ENCODE measurements at places on chromosomes 16 and 17.

DNA sequence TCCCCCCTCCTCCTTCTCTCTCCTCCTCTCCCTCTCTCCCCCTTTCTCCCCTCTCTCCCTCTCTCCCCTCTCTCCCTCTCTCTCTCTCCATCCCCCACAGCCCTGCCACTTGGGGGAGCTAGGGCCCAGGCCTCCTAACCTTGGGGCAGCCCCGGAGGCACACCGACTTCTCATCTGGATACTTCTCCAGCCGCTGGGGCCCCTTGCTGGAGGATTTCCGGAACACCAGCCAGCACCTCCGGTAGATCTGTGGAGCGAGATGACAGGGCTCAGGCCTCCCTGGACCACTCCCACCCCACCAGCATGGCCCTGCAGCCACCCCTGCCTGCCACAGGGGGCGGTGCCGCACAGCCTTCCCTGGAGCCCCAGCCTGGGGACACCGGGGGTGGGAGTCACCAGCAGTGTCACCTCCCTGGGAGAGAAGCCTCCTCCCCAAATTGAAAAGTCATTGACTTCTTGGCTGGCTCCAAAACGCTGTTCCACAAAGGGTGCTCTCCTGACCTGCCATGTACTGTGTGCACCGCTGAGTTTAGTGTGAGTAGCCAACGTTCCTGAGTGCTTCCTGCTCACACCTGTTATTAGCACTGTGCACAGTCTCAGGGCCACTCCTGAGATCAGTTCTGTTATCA, 10.5 kb downstream of the DOK4 start:
- no peak for DNase-seq

GRCh38 chr16:70476272-70477020, 22.1 kb downstream of the FCSK start:
- DNase-seq = no peak

DNA sequence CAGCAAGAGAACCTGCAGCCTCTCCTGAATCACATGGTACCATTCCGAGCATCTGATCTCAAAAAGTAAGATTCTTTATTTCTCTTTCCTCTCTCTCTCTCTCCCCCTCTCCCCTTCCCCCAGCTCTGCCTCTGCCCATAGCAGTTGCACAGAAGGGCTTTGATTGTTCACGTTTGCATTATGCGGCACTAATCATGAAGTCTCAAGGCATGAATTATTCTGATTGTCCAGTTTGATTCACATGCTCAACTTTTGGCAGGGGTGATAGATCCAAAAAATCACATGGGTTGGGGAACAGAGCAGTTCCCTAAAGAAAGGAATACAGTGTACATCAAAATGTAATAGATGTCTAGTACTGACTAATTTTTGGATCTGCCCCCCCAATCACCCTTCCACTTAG, 380.0 kb upstream of the SOX9 start:
- no peak for DNase-seq

DNA sequence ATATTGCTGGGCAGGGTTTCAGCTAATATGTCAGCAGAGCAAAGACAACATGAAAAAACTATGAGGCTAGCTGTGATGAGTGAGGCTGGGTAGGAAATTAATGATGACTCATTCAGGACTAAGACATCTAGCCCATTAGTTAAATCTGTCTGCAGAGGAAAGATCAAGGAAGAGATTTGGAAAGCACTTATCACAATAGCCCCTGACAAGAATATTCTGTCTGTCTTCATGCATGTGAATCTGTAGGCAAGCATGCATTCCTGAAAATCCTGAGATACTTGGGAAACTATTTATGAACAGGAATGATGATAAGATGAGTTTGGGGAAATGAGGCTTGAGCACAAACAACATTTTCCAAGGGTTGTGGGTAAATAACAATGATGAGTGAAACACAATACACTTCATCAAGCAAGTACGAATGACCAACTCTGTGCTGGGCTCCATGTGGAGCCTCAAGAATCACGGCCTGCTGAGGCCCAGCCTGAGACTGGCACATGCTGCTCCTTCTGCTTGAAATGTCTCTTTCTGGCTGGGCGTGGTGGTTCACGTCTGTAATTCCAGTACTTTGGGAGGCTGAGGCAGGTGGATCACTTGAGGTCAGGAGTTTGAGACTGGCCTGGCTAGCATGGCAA, 96.5 kb upstream of the ASIC2 start:
- no peak for DNase-seq

DNA sequence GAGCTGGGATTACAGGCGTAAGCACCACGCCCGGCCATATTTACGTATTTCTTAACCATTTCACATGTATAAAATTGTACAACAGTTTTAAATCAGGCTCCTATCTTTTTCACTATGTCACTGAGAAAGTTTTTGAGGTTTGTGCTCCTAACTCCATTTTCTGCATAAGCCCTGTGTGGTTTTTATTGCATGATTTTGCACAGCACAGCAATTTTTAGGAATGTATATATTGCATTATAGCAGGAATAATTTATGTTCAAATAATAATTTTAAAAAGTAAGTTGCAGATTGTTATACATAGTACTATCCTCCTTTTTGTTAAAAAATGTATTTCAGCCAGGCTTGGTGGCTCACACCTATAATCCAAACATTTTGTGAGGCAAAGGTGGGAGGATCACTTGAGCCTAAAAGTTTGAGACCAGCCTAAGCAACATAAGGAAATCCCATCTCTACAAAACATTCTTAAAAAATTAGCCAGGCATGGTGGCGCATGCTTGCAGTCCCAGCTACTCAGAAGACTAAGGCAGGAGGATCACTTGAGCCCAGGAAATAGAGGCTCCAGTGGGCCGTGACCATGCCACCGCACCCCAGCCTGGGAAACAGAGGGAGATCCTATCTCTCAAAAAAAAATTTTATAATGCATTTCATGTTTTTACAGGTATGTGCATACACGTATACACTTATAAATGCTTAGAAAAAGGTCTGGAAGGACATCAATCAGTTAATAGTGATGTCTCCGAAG, 26.0 kb downstream of the SMG6 start:
- no peak for DNase-seq

DNA sequence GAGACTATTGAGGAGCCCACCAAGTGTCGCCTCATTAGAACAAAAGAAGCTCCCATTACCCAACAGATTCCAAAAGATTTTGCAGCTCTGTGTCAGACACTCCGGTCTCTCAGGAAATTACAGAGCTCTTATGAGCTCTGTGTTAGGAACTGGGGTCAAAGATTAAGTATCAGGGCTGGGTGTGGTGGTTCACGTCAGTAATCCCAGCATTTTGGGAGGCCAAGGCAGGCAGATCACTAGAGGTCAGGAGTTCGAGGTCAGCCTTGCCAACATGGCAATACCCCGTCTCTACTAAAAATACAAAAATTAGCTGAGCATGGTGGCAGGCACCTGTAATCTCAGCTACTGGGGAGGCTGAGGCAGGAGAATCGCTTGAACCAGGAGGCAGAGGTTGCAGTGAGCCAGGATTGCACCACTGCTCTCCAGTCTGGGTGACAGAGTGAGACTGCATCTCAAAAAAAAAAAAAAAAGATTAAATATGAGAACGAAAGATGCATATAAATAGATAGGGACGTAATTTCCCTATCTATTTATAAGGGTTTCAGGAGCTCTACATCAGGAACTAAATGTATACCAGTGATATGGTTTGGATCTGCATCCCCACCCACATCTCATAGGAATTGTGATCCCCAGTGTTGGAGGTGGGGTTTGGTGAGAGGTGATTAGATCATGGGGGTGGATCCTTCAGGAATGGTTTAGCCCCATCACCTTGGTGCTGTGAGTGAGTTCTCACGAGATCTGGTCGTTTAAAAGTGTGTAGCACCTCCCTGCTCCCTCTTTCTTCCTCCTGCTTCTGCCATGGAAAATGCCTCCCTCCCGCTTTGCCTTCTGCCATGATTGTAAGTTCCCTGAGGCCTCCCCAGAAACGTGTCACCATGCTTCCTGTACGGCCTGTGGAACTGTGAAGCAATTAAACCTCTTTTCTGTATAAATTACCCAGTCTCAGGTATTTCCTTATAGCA, 111.4 kb downstream of the PRKCA start:
- no peak for DNase-seq

- no peak for DNase-seq
These were observed 581 bp downstream of the PRKCA start for GRCh38 chr17:66302761-66303626.

GRCh38 chr17:18015593-18015992, 23.4 kb downstream of the ATPAF2 start:
- DNase-seq = no peak

DNA sequence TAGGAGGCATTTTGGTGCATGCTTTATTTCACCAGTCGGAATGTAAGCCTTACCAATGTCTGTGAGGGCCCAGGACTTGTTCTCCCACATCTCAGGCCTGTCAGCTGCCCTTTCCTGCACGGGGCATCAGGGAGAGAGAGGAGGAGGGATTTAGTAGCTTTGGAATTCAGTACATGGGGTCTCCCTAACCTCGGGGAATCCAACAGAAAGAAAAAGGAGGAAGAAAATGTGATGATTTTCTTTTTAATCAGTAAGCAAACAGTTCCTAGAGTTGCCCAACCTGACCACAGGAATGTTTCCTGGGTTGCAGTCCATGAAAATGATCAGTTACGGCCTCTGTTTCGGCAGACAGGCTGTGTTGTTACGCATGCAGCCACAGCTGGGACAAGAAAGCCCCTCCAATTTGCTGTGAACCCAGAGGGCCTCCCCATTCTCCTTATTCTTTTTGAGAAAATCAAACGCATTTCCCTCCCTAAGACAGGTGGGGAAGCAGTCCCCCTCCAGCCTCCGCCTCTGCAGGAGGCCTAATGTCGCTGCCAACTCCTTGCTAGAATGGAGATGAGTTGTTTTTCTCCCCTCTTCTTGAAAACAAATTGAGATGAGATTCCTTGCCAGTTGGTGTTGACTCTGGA, 53.1 kb upstream of the TANGO6 start:
- no peak for DNase-seq

GRCh38 chr16:57036315-57036714, 47.0 kb downstream of the NLRC5 start:
- no peak for DNase-seq

- DNase-seq = no peak
These were observed 110.0 kb downstream of the N4BP1 start for GRCh38 chr16:48499923-48500381.

- no peak for DNase-seq
These were observed 99.7 kb downstream of the CBLN1 start for GRCh38 chr16:49181791-49182518.

DNA sequence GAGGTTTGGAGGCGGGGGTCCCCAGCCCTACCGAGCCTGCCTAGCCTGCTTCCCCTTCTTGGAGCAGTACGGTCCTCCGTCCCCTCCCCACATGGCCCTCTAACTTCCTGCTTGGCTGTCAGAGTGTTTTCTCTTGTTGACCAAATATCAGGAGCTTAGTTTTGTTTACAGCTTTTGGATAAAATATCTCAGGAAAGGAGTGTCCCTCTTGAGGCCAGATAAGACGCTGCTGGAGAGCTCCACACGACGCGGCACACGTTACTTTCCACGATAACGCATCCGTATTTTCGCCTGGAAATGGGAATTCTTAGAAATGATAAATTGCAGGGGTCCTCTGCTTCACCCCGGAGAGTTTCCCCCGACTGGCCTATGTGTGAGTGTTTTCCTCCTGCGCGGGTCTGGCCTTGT, 182.9 kb downstream of the MAF start:
- DNase-seq = no peak

GRCh38 chr17:56851008-56851407, 17.1 kb downstream of the DGKE start:
- DNase-seq = no peak

DNA sequence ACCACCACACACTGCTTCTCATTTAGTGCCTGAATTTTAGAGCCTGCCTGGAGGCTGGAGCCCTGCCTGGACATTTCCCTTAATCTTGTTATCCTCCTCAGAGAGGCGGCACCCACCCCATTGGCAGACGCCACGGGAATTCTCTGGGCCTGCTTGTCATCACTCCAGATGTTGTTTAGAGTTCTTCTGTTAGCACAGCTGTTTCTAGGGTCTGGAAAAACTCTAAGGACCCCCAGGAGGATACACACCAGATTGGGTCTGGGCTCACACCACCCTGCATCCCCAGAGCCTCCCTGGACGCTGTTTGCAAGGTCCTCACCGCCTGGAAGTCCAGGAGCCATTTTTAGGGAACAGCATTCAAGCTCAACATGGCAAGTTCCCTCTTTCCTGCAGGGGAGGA, 565 bp upstream of the XAF1 start:
- no peak for DNase-seq

- no peak for DNase-seq
These were observed 40.1 kb downstream of the YPEL2 start for GRCh38 chr17:59371416-59372100.

DNA sequence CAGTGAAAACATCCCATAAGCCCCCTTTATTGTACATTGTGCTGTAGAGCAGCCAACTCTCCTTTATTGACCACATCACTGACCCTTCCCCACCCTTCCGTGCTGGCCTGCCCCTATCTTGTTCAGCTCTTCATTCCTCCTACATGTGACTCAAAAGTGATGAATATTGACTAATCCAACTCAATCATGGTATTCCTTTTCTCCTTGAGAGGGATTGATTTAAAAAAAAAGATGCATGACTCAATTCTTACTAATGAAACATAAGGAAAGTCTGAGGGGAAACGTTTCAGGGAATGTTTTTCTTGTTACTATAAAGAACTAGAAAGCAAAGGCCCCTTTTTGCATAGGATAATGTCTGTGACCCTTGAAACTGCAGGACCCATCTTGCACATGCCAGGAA, 125.2 kb upstream of the SOX9 start:
- DNase-seq = no peak

- DNase-seq = no peak
These were observed 73.7 kb upstream of the ZNF750 start for GRCh38 chr17:82913304-82914043.

- no peak for DNase-seq
These were observed 20.4 kb downstream of the POLR3E start for GRCh38 chr16:22317625-22318024.

DNA sequence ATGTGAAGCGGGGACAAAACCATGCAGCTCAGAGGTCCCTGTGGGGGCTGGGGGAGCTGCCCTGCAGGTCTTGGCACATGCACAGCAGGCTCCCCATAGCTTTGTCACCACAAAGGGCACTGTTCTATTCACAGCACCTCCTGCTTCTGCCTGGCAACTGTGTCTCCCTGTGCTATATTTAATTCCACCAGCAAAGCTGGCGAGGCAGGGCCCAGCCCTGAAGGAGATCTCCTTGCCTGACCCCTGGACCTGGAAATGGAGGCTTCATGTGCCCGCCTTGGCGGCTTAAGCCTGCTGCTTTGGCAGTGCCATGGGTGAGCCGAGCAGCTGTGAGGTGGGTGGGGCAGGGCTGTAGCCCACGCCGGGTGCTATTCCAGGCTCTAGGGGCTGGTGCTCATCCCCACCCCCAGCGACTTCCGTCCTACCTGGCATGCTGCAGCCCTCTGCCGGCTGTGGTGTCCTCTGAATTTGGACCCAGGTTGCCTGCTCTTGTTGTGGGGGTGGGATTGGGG, 6.8 kb downstream of the LDHD start:
- peak; percentile 19 for DNase-seq

Data from hematopoietic multipotent progenitor cell treated with erythropoietin and hydrocortisone succinate and interleukin-3 and kit ligand, for 17 days (in vitro differentiated cells).